ENCODE measurements at places on chromosomes 12 and 14.

GRCh38 chr12:29499235-29499634, 1.7 kb upstream of the OVCH1 start:
- no peak for DNase-seq

- DNase-seq, result no peak
These were observed 212.7 kb downstream of the ERC1 start for GRCh38 chr12:1203735-1204019.

DNA sequence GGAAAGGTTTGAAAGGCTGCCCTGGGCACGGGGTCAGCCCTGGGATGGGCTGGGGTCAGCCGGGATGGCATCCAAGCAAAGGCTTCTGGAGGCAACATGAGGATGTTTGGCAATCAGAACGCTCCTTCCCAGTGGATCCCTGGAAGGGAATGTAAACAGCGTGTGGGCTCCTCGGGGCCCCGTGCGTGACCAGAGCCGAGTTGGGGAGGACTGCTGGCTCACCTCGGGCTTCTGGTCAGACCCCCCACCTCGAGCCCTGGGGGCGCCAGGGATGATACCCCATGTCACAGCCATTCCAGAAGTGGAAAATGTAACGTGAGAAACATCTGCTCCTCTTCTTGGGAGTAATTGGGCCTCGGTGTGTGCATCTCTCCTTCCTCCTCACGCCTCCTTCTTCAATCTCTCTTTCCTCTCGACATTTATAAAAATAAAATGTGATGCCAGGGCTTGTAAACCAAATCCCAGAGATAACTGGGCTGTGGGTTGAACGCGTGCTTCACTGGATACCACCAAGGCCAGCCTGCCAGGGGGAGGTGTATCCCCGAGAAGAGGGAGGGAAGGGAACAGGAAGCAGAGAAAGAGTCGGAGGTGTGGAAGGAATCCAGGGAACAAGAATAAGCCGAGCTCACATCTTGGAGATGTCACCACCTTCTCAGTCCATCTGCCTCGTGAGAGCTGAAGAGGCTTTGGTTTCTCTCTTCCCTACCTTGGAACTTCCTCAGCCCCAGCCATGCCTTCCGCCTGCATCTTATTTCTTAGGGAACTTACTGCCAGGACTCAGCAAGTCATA, 144.8 kb downstream of the NUAK1 start:
- no peak for DNase-seq

DNA sequence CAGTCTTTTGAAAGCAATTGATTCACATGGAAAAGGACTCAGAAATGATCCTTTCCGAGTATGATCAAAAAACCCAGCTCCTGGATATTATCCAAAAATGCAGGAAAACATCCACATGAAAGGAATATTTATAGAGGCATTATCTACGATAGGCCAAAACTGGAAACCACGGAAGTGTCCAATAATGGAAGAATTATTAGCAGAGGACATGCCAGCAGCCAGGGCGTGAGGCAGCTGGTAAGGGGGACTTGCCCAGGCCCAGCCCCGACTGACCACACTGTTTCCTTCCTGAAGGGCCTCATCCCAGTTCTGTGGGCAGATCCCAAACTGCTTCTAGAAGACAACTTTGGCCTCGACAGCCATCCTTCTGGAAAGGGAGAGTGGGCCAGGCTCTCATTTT, 20.5 kb downstream of the ACTN1 start:
- DNase-seq, result no peak

DNA sequence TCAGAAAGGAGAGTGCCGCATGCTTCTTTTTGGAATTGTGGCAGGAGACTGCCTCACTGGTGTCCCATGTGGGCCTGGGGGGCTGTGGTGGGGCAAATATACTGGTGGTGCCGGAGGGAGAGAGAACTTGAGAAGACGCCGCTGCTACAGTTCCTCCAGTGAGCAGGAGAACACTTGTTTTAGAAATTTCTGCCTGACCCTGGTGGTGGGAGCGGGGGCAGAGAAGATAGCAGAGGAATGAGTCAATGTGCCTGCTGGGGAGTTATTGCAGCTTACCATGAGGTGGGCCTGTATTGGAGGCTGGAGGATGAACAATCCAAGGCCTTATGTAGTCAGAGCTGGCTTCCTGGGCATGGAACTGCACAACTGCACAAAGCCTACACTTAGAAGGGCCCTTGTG, 211.8 kb downstream of the SNAPC1 start:
- no peak for DNase-seq

DNA sequence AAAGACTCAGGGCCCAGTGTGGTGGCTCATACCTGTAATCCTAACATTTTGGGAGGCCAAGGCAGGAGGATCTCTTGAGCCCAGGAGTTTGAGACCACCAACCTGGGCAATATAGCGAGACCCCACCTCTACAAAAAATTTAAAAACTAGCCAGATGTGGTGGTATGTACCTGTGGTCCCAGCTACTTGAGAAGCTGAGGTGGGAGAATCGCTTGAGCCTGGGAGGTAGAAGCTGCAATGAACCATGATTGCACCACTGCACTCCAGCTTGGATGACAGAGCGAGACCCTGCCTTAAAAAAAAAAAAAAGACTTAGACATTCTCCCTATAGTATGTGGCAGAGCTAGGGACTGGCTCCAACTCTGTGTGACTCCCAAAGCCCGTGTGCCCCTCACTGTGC, 2.9 kb downstream of the UBE3B start:
- no peak for DNase-seq

DNA sequence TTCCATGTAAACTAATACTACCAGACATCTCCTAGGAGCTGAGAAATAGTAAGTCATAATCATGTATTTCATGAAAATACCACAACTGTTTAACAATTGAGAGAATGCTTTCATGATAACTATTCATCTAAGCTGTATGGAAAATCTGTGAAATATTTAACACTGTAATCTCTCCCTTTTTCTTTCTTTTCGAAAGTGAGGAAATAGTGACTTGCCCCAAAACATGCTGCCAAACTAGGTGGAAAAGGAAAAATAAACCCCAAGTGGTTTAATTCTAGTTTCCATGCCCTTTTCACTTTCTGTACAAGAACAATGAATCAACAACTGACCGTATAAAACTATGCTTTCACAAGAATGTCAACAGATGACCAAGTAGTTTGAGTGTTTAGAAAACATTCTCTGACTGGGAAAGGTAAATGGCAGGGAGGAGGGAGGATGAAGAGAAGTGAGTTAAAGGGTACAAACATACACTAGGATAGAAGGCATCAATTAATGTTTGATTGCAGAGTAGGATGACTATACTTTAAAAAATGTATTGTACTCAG, 147.5 kb upstream of the AVPR1A start:
- no peak for DNase-seq

GRCh38 chr12:46779879-46780278, 45.9 kb downstream of the SLC38A4 start:
- DNase-seq, result no peak

DNA sequence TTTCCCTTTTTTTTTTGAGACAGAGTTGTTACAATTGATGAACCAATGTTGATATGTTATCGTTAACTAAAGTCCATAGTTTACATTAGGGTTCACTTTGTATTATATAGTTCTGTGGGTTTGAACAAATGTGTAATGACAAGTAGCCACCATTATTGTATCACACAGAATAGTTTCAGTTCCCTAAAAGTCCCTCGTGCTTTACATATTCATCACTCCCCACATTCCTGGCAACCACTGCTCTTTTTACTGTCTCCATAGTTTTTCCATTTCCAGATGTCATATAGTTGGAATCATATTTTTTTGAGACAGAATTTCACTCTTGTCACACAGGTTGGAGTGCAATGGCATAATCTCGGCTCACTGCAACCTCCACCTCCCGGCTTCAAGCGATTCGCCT, 12.5 kb downstream of the HSD17B6 start:
- no peak for DNase-seq

DNA sequence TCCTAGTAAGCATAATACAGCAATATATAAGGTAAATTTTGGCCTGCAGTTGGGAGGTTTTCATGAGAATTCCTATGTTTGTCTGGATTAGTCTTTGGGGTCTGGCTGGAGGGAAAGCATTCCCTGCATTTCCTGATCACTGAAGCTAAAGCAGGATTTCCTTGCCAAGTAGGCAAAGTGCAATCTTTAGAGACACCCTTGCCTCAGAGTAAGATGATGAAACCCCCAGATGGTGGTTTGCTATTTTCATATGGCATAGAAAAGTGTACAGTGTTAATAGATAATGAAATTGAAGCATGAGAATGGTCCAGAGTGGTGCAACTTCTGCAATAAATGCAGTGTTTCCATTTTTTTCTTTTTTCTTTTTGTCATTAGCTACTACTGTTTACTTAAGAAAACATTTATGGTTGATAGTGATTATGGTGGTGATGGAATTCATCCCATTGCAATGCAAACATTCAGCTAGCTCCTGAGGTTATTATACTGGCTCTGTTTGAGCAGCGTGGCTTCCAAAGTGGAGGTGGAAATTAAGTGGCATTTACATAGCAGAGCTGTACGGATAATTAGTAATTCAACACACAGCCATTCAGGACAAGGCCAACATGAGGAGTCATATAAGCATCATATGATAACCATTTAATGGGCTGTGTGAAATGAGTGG, 276.3 kb downstream of the DUSP6 start:
- no peak for DNase-seq

GRCh38 chr12:77102123-77102522, 36.8 kb upstream of the E2F7 start:
- no peak for DNase-seq

- DNase-seq, result no peak
These were observed 2.9 kb upstream of the RAB35 start for GRCh38 chr12:120119271-120119973.

- no peak for DNase-seq
These were observed 16.2 kb downstream of the MVK start for GRCh38 chr12:109589691-109590245.

- DNase-seq, result no peak
These were observed 83.0 kb upstream of the FZD10 start for GRCh38 chr12:130079279-130079678.

GRCh38 chr14:74459289-74459946, 33.4 kb upstream of the SYNDIG1L start:
- DNase-seq, result peak; percentile 46

DNA sequence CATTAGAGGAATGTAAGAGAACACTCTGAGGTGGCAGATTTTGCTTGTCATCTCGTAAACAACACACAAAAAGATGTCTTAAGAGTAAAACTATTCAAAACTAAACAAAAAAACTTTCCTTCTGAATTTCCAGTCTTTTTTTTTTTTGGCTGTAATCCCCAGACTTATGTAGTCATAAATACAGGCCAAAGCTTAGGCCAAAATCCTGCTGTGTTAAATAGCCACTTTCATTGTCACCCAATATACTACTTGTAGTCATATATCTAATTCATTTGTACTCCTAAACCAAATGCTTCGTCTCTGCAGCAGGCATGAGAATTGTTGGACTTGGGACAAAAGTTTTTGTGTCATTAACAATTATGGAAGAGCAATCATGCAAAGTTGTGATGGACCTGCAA, 103.5 kb upstream of the ATF1 start:
- DNase-seq, result no peak

DNA sequence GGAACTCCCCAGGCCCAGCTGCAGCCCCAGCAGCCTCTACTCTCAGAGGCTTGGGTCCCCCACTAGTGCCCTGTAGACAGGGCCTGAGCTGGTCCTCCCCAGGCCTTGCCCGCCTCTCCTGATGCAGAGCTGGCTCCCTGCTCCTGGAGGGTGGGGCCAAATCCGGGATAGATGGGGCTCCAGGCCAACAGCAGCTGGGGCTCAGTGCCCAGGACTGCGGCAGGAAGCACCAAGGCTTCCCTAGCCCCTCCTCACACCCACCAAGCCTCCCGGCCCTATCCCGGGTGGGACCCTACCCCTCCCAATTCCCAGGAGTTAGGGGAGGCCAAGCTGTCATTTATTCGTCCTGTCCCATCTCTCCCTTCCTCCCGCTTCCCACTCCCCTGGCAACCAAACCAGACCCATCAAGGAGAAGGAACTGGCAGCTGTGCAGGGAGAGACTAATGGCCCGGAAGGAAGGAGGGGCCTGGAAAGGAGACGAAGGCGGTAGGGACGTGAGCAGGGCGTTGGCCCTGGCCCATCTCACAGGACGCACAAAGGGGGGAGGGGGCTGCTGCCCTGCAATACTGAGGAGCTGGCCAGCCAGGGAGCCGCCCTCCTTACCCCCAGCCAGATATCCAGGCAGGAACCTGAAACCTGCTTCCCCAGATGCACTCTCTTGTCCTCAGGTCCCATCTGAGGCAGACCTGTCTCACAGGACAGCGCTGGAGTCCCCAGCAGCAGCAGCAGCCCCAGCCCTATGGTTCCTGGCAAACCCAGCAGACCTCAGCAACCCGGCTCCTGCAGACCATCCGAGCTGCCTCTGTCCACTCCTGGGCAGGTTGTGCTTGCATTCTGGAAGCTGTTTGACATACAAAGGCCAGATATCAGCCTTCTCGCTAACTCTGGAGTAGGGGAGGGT, 1.6 kb upstream of the PRPH start:
- no peak for DNase-seq

DNA sequence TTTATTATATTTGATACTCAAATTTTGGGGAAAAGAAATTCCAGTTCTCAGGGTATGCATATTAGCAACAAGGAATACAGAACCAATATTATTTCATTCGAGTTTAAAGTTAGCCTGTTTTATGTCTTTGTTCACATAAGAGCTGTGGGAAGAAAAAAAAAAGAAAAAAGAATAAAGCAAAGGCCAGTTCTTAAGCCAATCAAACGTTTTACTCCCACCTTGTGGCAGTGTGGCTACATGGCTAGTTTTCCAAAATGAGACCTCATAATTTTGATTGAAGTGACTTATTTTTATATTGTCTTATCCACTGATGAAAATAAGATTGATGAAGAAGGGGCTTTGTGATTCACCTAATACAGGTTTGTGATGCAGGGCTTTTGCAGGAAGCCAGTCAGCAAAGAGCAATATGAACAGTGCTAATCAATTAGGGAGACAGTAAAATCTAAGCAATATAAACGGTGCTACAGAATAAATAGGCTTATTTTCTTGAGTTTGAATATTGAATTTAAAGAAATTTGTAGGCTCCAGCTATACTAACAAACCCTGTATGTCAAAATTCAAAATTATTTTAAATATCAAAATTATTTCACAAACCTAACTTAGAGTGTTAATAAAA, 624.1 kb upstream of the FOXG1 start:
- DNase-seq, result no peak

- DNase-seq, result no peak
These were observed 626.6 kb downstream of the DIO2 start for GRCh38 chr14:79584679-79585078.

DNA sequence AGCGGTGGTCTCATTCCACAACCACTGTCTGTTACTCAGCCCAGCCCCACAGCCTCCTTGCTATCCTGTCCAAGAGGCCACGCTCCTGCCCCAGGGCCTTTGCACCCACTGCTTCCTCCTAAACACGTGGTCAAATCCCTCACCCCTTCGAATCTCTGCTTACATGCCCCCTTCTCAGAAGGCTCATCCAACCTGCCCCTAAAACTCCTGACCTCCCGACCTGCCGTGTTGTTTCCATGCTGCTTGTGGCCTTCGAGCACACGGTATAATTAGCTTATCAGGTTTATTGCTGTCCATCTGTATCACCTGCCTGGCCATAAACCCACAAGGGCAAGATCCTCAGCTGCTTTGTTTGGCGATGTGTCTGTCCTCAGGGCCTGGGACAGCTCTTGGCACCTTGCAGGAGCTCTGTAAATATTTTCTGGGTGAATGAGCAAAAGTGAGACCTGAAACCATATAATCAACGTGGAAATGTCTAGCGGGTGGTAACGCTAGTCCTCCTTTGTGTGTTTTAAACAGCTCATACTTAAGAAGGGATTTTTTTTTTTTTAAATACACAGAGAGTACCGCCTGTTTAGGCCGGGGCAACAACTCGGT, 36.0 kb downstream of the SCARB1 start:
- DNase-seq, result no peak

Data from stimulated activated CD4-positive, alpha-beta T cell treated with anti-CD3 and anti-CD28 coated beads, Interleukin-2, amount 100 ng/mL, for 24 hours (primary cell).